NK-92 treated with Interleukin-12 subunit alpha and Interleukin-12 subunit beta, amount 100 ng/mL, for 24 hours (cell line): ENCODE measurements at places on chromosomes 13 and 19.
A peak's percentile ranks its signal among the peaks of the same experiment; 100 is the strongest.

DNA sequence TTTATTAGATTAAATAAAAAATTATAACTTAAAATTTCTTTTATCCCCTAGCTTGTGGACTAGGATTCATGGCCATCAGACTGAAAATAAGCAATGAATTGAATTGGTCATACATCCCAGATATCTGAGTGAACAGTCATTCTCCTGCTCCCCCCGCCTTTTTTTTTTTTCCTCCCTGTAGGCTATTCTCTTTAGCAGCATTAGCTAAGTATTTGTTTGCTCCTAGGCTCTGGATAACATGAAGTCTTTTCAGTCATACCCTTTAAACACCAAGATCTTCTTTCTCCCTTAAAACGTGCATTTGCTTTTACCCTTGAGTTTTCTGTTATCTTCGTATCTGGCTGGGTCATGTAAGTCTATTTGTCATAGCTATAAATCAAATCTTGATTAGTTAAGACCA lies 866.7 kb upstream of the SPRY2 start:
- DNase-seq: no peak

GRCh38 chr13:45678282-45678681 lies 23.8 kb upstream of the CBY2 start:
- no peak for DNase-seq

DNA sequence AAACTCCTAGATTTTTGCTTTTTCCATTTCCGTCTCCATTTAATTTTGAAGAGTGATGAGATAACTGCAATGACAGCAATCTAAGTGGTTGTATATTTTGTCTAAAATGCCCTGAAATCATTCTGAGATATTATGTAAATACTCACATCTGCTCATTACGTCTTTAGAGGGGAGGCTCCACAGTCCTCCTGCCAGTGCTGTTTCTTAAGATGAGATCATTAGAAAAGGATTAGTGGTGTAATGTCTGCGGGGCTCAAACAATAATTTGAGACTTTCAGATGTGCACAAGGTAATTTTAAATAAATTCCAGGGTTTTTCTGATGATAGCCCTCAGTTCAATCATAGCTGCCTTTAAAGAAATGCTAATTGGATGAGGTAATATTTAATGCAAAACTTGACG lies 437.9 kb downstream of the FOXO1 start:
- no peak for DNase-seq

GRCh38 chr13:30463787-30464495 lies 1.8 kb downstream of the HMGB1 start:
- peak; percentile 64 for DNase-seq

GRCh38 chr13:108357228-108357627 lies 87.7 kb downstream of the TNFSF13B start:
- DNase-seq: no peak

DNA sequence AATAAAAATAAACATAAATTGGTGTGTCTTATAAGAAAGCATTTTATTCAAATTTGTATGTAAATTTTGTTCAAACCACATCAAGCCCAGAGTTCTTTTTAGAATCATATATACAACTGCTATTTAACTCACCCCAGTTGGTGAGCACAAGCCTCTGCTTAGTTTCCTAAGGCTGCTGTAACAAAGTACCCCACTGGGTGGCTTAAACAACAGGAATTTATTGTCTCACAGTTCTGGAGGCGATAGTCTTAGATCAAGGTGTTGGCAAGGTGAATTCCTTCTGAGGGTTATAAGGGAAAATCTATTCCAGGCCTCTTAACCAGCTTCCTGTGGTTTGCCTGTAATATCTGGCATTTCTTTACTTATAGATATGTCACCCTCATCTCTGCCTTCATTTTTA lies 1133.5 kb downstream of the OLFM4 start:
- DNase-seq: no peak

DNA sequence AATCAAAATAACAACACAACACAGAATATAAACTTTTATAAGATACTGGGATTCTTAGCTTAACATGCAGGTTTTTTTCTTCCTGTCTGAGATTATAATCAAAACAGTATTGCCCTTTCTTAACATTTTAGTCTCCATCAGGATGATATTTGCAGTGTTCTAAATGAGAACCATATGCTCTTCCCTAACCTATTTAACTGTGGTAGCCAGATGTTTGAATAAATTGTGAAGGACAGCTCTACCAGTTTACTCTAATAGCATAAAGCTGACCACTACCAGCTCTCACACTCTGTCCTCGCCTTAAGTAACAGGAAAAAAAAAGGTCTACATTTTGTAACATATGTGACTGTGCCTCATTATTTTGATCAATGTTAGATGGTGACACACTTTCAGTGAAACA lies 618.7 kb upstream of the SGCG start:
- no peak for DNase-seq

- DNase-seq: peak; percentile 80
These were observed at the start of gene ARHGAP45 for GRCh38 chr19:1066748-1067340. TSS of gene ARHGAP45 (plus strand) at chr19:1067167. CDS start at chr19:1067406, 239 bp downstream.

GRCh38 chr13:24662195-24663088 lies 17.8 kb upstream of the ATP12A start:
- DNase-seq: no peak

GRCh38 chr13:74372511-74372910 lies 238.3 kb upstream of the KLF12 start:
- no peak for DNase-seq

GRCh38 chr13:51291341-51291740 lies 48.1 kb upstream of the SERPINE3 start:
- DNase-seq: no peak

DNA sequence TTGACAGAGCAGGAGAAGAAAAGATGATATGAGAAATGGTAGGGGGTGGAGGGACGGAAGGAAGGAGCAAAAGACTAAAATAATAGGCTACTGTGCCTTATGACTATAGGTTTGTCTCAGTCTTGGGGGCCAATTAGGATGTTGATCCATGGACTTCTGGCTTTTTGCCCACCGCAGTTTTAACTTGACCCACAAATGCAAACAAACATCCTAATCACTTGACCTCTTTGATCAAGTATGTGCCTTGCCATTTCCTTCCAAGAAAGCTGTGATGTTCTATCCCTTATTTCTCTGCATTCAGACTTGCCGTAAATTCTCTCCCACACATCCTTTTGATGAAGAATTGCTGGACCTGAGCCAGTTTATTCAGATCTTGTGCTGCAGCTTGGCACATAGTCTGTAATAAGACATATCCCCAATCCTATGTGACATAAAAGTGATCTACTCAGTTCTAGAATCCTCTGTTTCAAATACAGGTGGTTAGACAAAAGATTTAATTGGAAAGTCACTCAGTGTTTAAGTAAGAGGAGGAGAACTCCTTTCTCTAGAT lies 62.8 kb downstream of the TPT1 start:
- no peak for DNase-seq

DNA sequence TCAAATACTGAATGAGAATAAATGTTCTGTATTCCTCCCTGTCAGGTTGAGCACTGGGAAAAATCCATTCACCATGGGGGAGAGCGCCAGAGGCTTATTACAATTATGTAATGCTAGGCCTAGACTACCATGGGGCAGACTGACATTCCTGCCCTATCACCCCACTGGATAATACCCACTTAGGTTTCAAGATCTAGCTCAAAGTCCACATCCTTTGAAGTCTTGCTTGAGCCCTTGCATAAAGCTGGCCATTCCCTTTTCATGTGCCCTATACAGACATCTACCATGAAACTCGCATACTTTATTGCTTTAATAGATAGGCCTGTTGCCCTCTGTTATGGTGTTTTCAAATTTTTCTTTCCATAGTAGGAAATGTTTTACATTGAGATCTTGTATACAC lies 149.3 kb downstream of the RGCC start:
- DNase-seq: no peak

GRCh38 chr13:109652531-109652930 lies 133.9 kb downstream of the IRS2 start:
- no peak for DNase-seq

- no peak for DNase-seq
These were observed 94.0 kb downstream of the SLC10A2 start for GRCh38 chr13:102972191-102972590.

- DNase-seq: no peak
These were observed 4.8 kb downstream of the CIB3 start for GRCh38 chr19:16168465-16169081.

DNA sequence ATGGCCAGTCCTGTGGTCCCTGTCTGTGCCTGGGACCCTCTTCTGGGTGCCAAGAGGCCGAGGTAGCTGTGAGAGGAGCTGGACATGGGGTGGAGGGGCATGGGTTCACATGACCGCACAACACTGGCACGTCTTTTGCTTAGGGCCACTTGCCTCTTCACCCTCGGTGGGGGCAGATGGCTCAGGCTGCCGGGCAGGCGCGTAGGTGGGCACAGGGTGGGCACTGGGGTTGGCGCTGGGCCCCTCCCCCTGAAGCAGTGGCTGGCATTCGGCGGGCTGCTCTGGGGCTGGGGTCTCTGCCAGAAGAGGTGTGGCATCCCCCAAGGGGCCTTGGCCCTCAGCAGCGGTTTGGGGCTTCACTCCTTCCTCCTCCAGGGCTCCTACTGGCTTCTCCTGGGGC lies 8.4 kb downstream of the PALM3 start:
- DNase-seq: no peak

DNA sequence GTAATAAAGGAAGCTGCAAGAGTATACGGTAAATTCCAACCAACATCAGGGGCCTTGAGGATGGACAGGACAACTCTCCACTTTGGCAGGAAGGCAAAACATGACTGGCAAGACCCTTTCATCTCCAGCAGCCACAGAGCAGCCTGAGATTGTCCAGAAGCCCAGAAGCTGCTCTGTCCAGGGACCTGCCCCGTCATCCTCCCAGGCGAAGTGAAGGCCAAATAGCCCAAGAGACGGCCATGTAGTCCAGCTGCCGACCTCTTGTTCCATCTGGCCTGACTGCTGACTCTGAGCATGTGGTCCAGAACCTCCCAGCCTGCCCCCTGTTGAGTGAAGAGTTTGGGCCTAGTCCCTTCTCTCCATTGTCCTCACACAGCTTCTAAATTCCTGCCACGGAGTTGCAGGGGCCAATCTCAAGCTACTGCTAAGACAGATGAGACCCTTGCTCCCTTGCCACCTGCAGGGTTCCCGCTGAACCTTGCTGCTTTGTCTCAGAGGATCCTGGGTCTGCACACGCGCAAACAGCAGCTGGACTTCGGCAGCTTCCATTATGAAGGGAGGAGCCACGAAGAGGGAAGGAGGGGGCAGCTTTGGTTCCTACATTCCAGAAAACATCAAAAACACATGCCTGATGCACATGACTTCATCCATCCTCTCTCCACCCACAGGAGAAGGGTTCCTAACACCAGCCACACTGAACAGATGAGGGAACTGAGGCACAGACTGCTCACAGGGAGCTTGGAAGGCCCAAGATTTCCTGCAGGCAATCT lies 196.9 kb downstream of the KATNAL1 start:
- DNase-seq: no peak

GRCh38 chr13:75637181-75637750 lies 1.1 kb downstream of the LMO7 start:
- no peak for DNase-seq

DNA sequence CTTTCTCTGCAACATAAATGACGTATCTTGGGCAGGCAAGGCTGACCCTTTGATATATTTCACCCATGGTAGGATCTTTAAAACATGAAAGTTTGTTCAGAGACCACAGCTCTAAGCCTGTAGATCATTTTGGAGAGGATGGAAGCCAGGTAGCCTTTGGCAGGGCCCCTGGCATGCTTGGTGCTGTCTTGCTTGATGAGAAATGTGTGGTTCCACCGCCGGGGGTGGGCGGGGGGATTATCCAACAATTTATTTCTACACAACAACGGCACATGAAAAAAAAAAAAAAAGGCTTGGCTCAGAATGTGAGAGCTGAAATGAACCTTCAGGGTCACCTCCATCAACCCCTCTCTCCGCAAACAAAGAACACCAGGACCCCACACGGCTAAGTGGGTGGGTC lies 112.9 kb upstream of the MBNL2 start:
- DNase-seq: no peak

DNA sequence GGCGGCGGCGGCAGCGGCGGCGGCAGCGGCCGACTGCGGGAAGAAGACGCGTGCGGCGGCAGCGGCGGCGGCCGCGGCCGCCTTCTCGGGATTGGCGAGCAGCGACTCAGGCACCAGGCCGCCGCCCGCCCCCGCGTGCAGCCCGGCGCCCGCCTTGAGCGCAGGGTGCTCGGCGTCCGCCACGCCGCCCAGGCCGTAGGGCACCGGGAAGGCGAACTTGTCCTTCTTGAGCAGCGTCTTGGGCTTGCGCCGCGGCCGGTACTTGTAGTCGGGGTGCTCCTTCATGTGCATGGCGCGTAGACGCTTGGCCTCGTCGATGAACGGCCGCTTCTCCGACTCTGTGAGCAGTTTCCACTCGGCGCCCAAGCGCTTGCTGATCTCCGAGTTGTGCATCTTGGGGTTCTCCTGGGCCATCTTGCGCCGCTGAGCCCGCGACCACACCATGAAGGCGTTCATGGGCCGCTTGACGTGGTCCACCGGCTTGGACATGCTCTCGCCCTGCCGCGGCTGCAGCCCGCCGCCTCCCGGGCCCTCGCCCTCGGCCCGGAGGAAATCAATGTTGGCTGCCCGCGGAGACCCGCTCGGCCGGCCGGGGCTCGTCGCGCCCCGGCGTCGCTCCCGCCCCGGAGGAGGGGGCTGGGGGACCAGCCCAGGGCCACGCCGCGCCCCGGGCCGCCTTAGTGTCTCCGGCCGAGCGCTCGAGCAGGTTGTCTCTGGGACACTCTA lies 621 bp downstream of the SOX21 start:
- DNase-seq: no peak

- DNase-seq: no peak
These were observed 8.1 kb upstream of the STOML3 start for GRCh38 chr13:38998739-38999138.

- DNase-seq: no peak
These were observed 14.6 kb downstream of the CEACAM3 start for GRCh38 chr19:41811036-41811435.

- DNase-seq: no peak
These were observed 3.4 kb downstream of the SPRY2 start for GRCh38 chr13:80337288-80338081.

DNA sequence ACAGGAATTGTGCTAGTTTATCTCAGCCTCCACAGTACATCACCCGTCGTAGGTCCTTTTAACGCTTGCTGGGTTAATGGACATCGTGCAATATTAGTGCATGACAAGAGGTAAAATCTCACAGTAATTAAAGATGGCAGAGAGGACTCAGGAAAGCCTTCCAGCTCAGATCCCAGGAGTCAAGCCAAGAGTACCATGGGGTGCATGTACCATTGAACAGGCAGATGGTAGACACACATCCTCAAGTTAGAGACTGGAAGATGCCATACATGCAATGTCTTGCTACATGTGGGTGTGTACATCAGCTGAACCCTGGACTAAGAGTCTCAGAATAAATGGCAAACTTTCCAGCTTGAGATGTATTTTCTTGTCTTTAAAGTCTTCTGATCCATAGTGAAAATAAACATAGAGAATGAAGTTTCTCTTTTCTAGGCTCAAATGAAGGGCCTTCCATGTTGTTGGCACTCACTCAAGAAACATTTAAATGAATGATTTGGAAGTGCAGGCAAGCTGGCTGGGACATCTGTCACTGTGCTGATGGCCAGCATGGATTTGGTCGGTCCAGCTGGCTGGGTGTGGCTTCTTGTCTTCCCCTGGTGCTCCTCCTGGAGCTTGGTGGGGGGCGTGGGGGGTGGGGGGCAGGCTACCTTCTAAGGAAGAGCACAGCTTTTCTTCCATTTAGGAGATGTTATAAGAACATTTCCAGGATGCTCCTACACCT lies 290.9 kb upstream of the MAB21L1 start:
- DNase-seq: no peak

GRCh38 chr19:49746206-49746958 lies 16.7 kb downstream of the TSKS start:
- no peak for DNase-seq
